ENCODE measurements at places on chromosomes 7 and 10.
A peak's percentile ranks its signal among the peaks of the same experiment; 100 is the strongest.

- DNase-seq: no peak
Measured at GRCh38 chr10:11170993-11171851, 153.6 kb downstream of the CELF2 start.

GRCh38 chr10:80196270-80196949 is 8.9 kb downstream of the ANXA11 start:
- DNase-seq: no peak

- DNase-seq: no peak
Measured at GRCh38 chr10:128723631-128724205, 597.5 kb upstream of the MKI67 start.

DNA sequence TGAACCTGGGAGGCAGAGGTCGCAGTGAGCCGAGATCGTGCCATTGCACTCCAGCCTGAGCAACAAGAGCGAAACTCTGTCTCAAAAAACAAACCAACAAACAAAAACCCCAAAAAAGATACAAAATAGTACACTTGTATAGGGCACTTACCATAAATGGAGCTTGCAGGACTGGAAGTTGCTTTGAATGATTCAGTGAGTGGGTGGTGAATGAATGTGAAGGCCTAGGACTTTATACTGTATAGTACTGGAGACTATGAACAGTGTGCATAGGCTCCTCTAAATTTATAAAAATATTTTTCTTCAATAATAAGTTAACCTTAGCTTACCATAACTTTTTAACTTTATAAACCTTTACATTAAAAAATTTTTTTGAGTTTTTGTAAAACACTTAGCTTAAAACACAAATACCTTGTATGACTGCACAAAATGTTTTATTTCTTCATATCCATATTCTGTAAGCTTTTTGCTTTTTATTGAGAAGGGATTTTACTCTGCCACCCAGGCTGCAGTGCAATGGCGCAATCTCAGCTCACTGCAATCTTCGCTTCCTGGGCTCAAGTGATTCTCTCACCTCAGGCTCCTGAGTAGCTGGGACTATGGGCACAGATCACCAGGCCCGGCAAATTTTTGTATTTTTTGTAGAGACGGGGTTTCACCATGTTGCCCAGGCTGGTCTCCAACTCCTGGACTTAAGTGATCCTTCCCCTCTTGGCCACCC is 6.9 kb upstream of the H2AZ2 start:
- no peak for DNase-seq

DNA sequence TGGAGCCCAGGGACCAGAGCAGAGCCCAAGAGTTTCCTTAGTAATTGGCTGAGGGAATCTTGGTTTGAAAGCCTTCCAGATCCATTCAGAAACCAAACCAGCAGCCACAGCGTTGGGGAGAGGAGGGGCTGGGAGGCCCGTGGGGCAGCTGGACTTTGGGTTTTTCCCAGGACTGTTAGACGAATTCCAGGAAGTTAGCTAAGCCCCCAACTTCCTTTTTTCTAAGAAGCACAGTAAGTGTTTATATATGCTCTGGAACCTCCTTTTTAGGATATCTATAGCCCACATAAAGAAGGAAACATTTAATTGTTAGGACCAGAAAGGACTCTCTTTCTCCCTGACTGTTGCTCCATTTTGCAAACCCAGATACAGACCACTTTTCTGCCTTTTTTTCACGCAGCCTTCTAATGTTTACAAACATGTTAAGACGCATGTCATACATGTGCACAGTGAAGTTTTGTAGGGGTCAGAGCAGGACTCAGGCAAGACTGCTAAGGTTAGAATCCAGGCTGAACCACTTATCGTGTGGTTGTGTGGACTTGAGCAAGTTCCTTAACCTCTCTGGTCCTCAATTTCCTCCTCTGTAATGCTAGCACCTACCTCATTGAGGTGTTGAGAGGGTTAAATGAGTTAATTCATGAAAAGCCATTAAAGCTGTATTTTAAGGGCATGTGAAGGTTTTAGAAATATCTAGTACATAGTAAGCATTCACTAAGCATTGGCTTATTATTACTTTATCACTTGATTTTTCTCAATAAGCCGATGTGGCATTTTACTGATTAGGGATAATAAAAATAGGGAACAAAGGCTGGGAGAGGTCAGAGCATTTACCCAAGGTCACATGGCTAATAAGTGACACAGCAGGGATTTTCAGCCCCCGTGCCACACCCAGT is 42.4 kb downstream of the TBATA start:
- no peak for DNase-seq

GRCh38 chr10:115976342-115976741 is 296.7 kb downstream of the GFRA1 start:
- no peak for DNase-seq

GRCh38 chr7:118005026-118005425 is 131.8 kb upstream of the CTTNBP2 start:
- DNase-seq: no peak

- no peak for DNase-seq
Measured at GRCh38 chr10:23270531-23270930, 74.1 kb downstream of the C10orf67 start.

DNA sequence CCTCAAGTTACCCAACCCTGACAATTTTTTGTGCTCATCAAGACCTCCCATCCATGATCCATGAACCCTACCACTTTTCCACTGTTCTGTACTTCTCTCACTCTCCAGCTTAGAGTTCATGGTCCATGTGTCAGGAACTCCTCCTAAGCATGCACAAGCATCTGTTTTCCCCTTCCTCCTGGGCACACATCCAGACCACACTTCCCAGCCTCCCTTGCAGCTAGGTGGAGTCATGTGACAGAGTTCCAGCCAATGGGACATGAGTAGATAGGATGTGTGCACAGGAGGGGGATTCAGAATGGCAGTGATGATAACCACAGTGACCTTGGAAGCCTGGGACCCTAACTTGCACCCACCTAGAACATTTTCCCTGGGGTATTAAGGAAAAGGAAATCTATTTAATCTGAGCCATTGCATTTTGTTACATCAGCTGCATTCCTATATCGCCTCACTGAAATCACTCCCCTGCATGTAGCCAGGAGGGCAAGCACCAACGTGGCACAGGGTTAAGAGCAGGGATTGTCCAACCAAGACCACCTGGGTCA is 9.6 kb upstream of the FRMPD2 start:
- no peak for DNase-seq

DNA sequence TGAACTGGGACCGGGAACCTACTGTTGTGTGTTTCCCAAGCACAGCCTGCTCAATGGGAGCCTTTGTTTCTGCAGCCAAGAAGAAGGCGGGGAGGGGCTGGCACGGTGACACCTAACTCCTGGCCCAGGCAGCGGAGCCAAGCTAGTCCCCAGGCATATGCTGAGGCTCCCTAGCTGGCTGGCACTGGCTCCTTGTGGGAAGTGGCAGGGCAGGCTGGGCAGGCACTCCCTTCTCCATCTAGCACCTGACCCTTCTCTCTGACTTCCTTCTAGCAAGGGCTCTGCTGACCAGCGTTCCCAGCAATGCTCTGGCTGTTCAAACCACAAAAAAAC is 325.0 kb downstream of the PLXNA4 start:
- DNase-seq: no peak

DNA sequence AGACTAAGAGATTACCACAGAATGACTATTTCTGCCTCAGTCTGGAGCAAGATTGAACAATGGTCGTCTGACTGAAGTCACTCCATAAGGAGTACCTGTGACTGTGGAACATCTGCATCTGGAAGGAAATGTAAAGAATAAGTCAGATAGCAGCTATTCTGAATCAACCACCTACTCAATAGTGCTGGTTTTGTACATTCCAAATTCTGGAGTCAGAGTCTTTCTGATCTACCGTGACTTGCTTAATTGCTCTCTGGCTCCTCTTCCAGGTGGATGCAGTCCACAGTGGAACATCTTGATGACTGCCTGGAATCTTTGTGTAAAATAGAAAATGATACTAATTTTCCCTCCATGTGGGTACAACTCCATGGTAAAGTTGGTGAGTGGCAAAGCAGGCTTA is 156.3 kb upstream of the SEMA3C start:
- no peak for DNase-seq

GRCh38 chr7:77504951-77505350 is 32.1 kb upstream of the PTPN12 start:
- DNase-seq: no peak

GRCh38 chr10:5526691-5527331 is 2.0 kb downstream of the CALML3 start:
- DNase-seq: no peak

GRCh38 chr10:285216-285615 is 150.0 kb downstream of the ZMYND11 start:
- peak; percentile 40 for DNase-seq

DNA sequence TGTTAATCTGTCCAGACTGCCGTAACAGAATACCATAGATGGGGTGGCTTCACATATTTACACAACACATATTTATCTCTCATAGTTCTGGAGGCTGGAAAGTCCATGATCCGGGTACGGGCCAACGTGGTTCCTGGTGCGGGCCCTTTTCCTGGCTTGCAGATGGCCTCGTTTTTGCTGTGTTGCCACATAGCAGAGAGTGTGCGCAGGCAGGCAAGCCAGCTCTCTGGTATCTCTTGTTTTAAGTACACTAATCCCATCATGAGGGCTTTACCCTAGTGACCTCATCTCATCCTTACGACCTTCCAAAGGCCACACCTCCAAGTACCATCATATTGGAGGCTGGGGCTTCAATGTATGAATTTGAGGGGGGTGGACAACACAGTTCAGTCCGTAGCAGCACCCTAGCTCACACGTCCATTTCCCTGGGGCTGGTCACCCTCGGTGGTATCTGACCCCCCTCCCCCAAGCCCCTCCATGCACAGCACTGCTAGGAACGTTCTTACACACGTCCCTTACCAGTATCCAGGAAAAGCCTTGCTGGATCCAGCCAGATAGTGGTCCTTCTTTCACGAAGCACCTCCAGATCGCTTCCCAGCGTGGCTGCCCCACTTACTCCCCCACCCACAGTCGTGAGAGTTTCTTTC is 21.5 kb downstream of the CUX1 start:
- no peak for DNase-seq

DNA sequence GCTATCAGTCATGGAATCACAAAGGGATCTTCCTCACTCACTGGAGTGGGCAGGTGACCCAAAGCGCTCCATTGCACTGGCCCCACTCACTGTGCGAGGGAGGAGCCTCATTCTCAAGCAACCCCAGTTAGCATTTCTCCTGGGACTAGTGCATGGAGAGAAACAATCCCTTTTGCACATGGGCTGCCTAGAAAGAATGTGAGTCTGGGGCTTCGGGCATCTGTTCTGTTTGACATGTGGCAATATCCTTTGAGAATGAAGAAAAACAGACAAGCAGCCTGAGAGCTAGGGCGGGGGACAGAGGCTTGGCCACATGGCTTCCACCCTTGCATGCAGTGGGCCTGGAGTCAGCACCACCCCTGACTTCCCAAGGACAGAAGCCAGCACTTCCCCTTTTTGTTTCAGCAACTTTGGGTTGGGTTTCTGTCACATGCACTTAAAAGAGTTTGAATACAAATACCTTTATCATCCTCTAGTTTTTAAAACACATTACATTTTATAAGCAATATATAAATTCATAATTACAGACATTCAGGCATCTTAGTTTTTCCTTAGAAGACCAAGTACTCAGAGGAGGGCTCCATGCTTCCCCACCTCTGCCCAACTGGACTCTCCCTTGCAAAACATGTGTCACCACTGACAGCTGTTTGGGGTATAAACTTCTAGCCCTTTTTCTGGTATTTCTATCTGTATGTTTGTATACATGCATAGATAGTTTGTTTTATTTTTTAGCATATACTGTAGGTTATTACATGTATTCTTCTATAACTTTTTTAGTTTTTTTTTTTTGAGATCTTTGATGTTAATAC is 73.8 kb downstream of the RBM20 start:
- DNase-seq: peak; percentile 94

- DNase-seq: no peak
Measured at GRCh38 chr7:99437946-99438572, 539 bp downstream of the PTCD1 start.

- DNase-seq: no peak
Measured at GRCh38 chr7:1899196-1899595, 229.1 kb downstream of the ELFN1 start.

DNA sequence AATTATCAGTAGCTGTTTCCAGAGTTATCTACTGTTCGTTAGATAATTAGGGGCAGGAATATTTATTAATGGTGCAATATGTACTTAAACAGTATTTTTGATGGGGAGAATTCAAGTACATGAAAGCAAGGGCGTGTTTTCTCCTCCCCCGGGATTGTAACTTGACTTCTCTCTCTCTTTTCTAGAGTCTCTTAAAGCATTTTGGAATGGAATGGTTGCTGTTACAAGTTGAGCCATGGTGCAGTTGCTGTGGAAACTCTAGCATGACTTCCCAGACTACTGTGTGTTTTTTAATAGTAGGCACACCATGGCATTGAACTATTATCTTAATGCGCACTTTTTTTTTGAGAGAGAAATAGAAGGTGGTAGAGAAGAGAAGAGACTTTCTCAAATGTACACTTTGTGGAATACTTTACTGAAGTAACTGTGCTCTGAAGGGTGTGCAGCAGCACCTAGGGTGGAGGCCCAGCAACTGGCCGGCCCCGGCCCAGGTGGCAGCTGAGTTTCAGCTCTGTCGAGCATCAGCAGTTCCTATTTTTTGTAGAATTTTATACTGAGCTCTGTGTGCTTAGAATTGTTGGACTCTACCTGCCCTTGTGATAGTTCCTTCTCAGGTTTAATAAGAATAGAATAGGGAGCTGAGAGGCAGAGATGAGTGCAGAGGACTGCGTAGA is 64.4 kb downstream of the CCNY start:
- no peak for DNase-seq

GRCh38 chr10:61076572-61077114 is 132.7 kb upstream of the RHOBTB1 start:
- DNase-seq: no peak

DNA sequence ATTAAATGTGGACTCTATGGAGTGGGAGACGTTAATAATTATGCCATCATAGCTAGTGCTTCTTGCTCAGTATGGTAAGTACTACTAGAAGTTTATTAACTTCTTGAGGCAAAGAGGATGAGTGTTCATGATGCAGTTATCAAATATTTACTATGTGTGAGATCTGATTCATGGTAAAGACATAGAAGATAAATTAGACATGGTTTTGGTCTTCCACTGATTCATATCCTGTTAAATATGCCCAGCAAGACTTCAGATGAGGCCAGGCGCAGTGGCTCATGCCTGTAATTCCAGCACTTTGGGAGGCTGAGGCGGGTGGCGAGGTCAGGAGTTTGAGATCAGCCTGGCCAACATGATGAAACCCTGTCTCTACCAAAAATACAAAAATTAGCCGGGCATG is 547.1 kb upstream of the ANKRD30A start:
- DNase-seq: no peak

GRCh38 chr10:127356360-127356759 is 160.0 kb upstream of the INSYN2A start:
- no peak for DNase-seq

- DNase-seq: no peak
Measured at GRCh38 chr7:962401-963081, 8.1 kb upstream of the ADAP1 start.

- DNase-seq: no peak
Measured at GRCh38 chr10:61943674-61944378, 42.3 kb downstream of the ARID5B start.

DNA sequence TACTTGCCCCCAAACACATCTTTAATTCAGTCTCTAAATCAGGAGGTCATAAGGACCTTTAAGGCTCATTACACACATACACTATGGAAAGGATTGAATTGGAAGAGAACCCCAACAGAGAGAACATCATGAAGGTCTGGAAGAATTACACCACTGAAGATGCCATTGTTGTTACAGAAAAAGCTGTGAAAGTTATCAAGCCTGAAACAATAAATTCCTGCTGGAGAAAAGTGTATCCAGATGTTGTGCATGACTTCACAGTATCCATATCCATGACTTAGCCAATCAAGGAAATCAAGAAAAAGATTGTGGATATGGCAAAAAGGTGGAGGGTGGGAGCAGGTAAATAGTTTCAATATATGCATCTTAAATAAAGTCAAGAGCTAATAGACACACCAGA is 13.7 kb downstream of the LIPA start:
- DNase-seq: no peak
